Sciatic nerve (tissue), 2 donors: ENCODE measurements at places on chromosomes 2 and 18. TPM values are rescaled to one million over a fixed set of nuclear protein-coding genes. Genes with fewer than 3 reads are reported as not detected.

The DSG1 gene
- 0.04 TPM for total RNA-seq

GRCh38 chr2:47607005-47607679 lies 175.8 kb upstream of the MSH6 start:
- DNase-seq: no peak

DNA sequence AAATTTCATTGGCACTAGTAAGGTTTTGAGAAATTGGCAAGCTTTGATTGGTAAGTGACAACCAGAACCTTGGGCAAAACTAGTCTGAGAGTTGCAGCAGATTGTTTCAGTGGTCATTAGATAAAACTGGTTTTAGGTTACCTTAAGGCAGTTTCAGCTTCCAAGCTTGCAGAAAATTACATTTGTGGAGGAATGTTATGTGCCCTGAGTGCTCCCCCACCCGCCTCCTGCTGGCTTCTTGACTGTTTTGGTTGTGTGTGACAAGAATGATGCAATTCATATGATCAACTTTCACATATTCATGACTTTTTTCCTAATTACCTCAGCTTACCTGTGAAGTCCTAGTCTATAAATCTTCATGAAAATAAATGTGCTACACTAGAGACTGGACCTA lies 599.5 kb upstream of the ZNF804A start:
- no peak for DNase-seq

DNA sequence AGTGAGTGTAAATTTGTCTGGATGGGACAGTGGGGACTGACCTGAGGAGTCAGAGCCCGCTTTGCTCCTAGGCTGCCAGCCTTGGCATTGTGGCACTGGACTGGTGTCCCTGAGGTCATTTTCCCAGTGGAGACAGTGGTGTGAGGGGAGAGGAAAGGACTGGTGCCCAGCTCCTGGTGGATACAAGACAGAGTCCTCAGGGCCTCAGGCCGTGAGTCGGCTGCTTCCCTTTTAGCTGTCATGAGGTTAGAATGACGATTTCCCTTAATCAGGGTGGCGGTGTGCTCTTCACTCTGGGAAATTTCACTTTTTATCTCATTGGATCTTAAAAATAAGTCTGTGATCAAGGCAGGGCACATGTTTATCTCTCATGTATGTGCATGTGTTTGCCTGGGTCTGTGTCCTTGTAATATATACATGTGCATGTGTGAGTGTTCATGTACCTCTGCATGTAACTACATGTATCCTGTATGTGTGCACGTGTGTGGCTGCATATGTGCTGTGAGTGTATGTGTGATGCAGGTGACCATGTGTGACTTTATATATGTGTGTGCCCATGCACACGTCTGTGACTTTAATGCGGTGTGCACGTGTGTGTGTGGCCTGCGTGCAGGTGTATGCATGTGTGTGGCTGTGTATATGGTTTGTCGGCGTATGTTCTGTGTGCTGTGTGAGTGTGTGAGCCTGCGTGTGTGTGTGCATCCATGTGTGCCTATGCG lies 55.7 kb downstream of the GLI2 start:
- DNase-seq: no peak
